ENCODE measurements at places on chromosomes 7 and 10. TPM values are rescaled to one million over a fixed set of nuclear protein-coding genes. Genes with fewer than 3 reads are reported as not detected.

Gene NCOA4
- total RNA-seq, result 81.8 TPM

GRCh38 chr10:99497343-99498025 lies 35.3 kb upstream of the NKX2-3 start:
- no peak for DNase-seq

- no peak for DNase-seq
Measured at GRCh38 chr10:83165265-83165664, 974.0 kb upstream of the GHITM start.

DNA sequence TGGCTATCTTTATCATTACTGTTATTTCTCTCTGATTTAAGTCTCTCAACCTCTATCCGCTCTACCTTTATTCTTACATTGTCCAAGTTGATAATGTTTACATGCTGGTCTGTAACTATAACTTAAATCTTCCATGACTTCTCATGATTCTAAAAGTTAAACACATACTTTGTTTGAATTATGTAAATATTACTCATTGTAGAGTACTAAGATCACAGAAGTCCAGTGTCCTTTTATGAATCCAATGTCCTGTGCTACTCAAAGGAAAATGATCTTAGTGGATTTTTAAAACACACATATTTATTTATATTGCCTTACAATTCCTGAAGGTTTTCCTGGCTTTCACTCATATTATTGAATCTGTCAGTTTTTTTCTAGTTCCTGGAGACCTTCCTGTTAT lies 70.9 kb downstream of the BBS9 start:
- DNase-seq, result no peak

DNA sequence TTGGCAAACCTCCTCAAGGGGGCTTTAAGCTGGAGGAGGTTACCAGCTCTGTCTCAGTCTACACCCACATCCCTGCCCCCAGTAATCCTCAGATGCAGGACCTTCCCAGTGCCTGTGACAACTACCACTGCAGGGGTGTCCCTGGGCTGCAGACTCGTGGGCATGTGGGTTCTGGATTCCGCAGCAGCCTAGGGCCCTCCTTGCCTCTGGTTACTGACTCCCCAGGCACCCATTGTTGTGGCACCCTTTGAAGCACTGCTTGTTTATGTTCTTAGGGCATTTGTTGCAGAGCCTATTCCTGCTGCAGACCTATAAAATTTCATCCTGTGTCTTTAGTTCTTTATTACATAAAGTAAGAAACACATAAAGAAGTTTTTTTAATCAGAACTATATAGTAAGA lies 51.1 kb upstream of the GJD4 start:
- no peak for DNase-seq
